ENCODE measurements at places on chromosomes 16 and 17.
A peak's percentile ranks its signal among the peaks of the same experiment; 100 is the strongest.

- DNase-seq, result peak; percentile 77
Measured at GRCh38 chr17:47323382-47324223, at the start of gene EFCAB13. TSS of gene EFCAB13 (plus strand) at chr17:47323955. CDS start at chr17:47328354, 4,399 bp downstream.

- DNase-seq, result peak; percentile 99
Measured at GRCh38 chr17:36089888-36090836, at the start of gene CCL3. TSS of gene CCL3 (minus strand) at chr17:36090143. CDS start at chr17:36090058, 85 bp downstream.

- DNase-seq, result no peak
Measured at GRCh38 chr16:53891409-53892139, 187.6 kb downstream of the FTO start.

- peak; percentile 20 for DNase-seq
Measured at GRCh38 chr16:71479420-71479819, 9.7 kb downstream of the ZNF19 start.

- no peak for DNase-seq
Measured at GRCh38 chr17:71987634-71988033, 133.2 kb upstream of the SOX9 start.

- DNase-seq, result no peak
Measured at GRCh38 chr17:75645501-75645888, 12.3 kb downstream of the SMIM5 start.

- peak; percentile 40 for DNase-seq
Measured at GRCh38 chr17:79020631-79021301, 3.2 kb upstream of the C1QTNF1 start.

DNA sequence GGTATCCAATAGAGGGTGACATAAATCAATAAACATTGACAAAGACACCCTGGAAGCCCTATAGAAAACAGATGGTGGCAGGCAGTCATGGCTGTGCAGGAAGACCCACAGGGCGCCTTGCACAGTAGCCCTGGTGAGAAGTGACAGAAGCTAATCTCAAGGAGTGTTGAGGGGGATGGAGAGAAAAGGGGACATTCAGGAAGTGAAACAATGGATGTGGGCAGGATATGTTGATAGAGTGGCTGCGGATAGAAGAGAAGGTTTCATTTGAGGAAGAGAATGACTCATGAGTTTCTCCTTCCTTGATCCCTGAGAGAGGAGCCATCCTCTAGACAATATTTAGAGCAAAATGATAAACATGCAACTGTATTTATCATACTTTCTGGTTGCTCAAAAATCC is 468.8 kb upstream of the HSBP1 start:
- DNase-seq, result peak; percentile 35

- DNase-seq, result no peak
Measured at GRCh38 chr16:71867939-71868338, 16.0 kb downstream of the ZNF821 start.

DNA sequence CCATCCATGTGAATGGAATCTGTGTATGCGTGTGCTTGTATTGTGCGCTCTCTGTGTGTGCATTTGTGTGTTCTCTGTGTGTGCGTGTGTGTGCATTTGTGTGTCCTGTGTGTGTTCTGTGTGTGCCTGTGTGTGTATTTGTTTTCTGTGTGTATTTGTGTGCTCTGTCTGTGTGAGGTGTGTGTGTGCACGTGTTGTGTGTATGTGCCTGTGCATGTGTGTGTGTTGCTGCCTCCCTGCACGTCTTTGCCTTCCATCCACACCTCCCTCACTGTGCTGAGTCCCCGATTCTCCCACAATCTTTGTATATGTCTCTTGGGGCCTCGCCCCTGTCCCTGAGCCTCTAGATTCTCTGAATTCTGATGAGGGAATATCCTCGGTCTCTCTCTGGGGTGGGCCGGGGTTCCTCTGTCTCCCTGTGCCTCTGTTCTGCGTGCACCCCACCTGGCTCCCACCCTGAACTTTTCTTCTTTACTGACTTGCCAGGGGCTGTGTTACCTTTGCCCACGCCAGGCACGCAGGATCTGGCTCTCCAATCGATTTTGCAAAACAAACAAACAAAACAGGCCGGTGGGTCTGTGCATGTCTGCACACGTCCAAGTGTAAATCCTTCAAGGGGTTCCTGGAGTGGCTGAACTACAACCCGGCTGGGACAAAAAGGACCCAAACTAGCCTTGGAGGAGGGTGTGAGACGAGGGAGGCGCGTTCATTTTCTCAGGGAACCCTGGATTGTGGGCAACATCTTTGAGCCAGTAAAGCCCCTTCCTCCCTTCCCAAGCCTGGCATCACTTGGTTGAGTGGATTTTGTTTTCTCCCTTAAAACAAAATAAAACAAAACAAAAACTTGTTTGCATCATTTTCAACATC is 8.1 kb upstream of the FOXF1 start:
- no peak for DNase-seq

DNA sequence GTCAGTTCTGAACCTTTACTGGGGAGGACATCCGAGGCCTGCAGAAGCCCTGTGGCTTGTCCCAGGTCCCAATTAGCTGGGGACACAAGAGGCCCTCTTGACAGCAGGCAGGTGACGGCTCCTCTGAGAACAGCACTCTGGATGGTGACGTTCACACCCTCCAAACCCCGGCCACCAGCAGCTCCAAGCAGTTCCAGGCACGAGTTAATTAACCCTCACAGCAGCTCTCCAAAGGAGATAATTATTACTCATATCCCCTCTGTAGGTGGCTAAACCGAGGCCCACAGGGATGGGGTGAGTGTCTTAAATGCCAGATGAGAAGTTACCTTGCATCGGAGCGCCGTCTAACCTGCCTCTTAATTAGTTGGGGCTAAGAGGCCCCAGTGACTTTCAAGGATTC is 168.9 kb upstream of the CIBAR2 start:
- no peak for DNase-seq

GRCh38 chr16:31273676-31274075 is 13.9 kb downstream of the ITGAM start:
- DNase-seq, result no peak

- DNase-seq, result no peak
Measured at GRCh38 chr17:80137131-80137530, 9.8 kb downstream of the EIF4A3 start.

DNA sequence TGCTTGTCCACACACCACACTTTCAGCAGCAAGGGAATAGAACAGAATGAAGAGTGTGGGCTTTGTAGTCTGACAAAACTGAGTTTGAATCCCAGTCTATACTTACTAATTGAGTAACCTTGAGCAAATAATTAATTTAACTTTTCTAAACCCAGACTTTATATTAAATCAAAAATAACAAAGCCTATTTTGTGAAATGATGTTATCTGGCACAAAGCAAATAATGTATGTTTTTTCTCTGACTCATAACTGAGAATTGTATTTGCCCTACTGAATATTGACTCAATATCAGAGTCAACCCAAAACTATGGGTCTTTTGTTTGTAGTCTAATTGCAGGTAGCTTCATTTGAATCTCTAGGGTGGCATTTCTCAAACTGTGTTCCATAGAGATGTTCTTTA is 77.9 kb upstream of the TANC2 start:
- DNase-seq, result no peak

DNA sequence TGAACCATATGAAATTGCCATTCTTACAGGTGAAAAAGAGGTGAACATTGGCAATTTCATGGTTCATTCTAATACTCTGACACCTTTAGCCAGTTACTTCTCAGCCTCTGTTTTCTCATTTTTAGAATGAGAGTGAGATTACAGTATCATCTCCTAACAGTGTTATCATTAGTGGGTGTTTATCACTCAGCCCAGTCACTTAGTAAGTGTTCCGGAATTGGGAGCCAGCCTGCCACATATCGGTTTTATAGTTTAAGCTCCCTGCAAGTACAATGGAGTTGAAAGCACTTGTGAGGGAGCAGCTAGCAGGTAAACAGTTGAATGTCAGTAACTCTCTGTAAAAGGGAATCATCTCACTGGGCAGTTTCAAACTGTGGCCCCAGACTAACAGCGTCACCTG is 583.1 kb upstream of the HSBP1 start:
- no peak for DNase-seq
